ENCODE measurements at places on chromosomes 16 and 17. TPM values are rescaled to one million over a fixed set of nuclear protein-coding genes. Genes with fewer than 3 reads are reported as not detected.

The TEKT1 gene
- not detected for total RNA-seq

The OTOP3 gene
- total RNA-seq: not detected

The GLP2R gene
- not detected for total RNA-seq

The PMFBP1 gene
- 5.6 TPM for total RNA-seq

GRCh38 chr17:46720408-46720807, 98.1 kb downstream of the WNT3 start:
- no peak for DNase-seq

DNA sequence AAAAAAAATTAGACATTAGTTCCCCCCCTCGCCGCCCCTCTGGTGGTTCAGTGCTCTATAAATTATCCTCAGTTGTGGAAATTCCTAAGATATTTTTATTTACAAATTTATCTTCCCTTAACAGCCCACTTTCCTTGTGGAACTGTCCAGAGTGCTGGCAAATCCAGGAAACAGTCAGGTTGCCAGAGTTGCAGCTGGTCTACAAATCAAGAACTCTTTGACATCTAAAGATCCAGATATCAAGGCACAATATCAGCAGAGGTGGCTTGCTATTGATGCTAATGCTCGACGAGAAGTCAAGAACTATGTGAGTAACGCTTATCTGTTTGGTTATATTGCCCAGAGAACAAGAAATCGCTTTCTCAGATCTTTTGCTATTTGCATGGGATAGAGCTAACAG, 2.9 kb downstream of the KPNB1 start:
- no peak for DNase-seq

GRCh38 chr16:29318037-29318436, 88.5 kb downstream of the NPIPB11 start:
- no peak for DNase-seq

Measured in Caco-2 (cell line).